ENCODE measurements at places on chromosomes 5 and 9. TPM values are rescaled to one million over a fixed set of nuclear protein-coding genes. Genes with fewer than 3 reads are reported as not detected.

The SLC4A9 gene
- total RNA-seq: 0.45 TPM

DNA sequence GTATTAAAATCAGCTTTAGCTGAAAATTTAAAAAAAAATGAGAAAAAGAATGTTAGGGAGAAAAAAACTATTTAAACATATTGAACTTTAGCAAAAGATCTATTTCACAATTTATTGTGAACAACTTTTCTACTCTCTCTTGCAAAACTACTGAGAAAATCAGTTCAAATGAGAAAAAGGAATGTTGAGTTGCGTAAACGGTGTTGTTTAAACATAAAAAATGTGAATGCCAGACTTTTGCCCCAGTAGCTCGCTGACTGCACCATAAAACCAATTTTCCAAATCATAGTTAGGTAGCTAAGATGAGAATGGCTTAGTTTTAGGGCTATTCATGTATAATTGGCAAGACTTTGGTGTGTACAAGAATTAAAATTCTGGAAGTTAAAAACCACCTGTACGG is 13.4 kb upstream of the RAD23B start:
- H3K36me3 ChIP-seq: no peaks in the 10 kb centered on the region
- DNase-seq: no peak
- no peaks in the 10 kb centered on the region for H3K27me3 ChIP-seq
- H3K27ac ChIP-seq: no peak overlapping the region
- H3K4me3 ChIP-seq: no peak overlapping the region

DNA sequence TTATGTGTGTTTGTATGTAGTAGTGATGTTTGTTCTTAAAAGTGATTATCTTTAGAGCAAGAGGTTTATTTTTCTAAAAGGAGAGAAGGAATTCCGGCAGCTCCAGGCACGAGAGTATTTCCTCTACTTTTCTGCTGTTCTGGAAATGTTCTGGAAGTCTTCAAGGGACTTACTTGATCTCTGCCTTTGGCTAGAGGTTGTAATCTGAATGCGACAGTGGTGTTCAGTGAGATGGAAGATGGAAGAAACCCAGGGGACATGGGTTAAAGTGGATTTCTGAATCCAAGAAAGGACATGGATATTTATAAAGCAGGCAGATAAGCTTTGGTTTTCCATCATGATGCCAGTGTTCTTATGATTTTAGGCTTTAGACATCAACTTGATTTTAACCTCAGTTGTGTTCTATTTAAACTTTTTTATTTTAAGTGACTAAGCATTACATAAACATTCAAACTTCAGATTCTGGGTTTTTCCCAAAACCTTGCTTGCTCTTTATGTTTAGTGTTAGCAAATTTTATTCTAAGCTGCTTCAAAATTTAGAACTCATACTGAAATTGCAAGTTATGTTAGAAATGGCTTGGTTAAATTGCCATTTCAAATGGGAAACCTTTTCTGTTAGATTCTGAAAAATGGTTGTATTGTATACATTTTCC is 3.6 kb downstream of the GPR21 start:
- H3K4me3 ChIP-seq: no peak overlapping the region
- H3K36me3 ChIP-seq: peaks cover 5% of the 10 kb centered on the region
- DNase-seq: no peak
- H3K27ac ChIP-seq: peak overlapping the region; percentile 42

- no peak overlapping the region for H3K27ac ChIP-seq
- H3K4me1 ChIP-seq: no peaks in the 10 kb centered on the region
- peak; percentile 36 for DNase-seq
- H3K36me3 ChIP-seq: no peaks in the 10 kb centered on the region
- H3K27me3 ChIP-seq: no peaks in the 10 kb centered on the region
These were observed 179.7 kb upstream of the ADAMTSL1 start for GRCh38 chr9:18294229-18294628.

GRCh38 chr9:14215614-14216013 is 98.3 kb downstream of the NFIB start:
- DNase-seq: no peak
- H3K27ac ChIP-seq: no peak overlapping the region
- no peaks in the 10 kb centered on the region for H3K36me3 ChIP-seq

The ZCCHC10 gene
- total RNA-seq: 43.4 TPM

- H3K36me3 ChIP-seq: no peaks in the 10 kb centered on the region
- H3K4me3 ChIP-seq: no peak overlapping the region
- H3K27ac ChIP-seq: no peak overlapping the region
These were observed 1.2 kb upstream of the BTF3 start for GRCh38 chr5:73496984-73497457.

GRCh38 chr5:157624144-157624543 is 28.1 kb downstream of the SOX30 start:
- H3K36me3 ChIP-seq: no peaks in the 10 kb centered on the region
- H3K4me3 ChIP-seq: no peak overlapping the region
- H3K27me3 ChIP-seq: no peaks in the 10 kb centered on the region
- H3K27ac ChIP-seq: no peak overlapping the region
- DNase-seq: no peak

DNA sequence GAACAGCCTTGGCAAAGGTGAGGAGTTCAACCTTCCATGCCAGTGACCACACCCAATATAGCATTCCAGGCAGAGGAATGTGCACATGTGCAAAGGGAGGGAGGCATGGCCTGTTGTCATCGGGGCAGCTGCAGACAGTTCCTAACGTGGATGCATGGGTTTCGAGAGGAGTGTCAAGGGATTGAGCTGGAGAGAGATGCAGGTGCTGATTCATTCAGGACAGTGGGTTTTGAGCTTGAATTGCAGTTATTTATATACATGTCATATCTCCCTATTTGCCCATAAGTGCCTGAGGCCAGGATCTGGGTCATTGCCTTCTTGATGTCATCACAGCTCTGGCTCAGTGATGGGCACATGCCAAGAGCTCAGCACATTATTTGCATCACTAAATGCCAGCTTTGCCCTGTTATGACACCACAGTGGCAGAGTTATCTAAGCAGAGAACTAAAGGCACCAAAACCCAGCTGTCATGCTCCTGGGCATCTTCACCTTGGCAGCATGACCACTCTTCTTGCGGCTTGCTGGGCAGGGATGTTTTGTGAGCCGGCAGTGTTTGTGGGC is 278.0 kb downstream of the NTRK2 start:
- no peaks in the 10 kb centered on the region for H3K4me1 ChIP-seq
- H3K36me3 ChIP-seq: no peaks in the 10 kb centered on the region
- H3K4me3 ChIP-seq: no peak overlapping the region
- no peak for DNase-seq
- no peaks in the 10 kb centered on the region for H3K27me3 ChIP-seq
